Left hindlimb (tissue), 1 donor: ENCODE measurements at places on chromosomes 12 and 14.

DNA sequence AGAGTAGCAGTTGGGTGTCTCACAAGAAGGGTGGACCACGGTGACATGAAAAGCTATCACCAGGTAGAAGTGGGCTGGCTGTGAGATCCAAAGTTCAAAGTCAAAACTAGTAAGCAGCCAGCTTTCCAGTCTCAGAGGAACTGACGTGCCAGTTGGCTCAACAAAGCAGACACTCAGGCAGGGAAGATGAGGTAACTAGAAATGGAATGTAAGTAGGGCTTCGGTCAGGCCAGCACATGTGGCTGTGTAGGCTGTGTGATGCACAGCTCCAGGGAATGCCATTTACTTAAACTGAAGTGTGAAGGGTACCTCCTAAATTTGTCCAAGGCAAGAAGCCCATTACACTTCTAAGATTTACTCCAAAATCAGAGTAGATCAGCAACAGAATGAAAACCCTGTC, 43.6 kb downstream of the PTPRR start:
- DNase-seq, result no peak

- DNase-seq, result no peak
These were observed 163.4 kb downstream of the OTOGL start for GRCh38 chr12:80262771-80263170.

DNA sequence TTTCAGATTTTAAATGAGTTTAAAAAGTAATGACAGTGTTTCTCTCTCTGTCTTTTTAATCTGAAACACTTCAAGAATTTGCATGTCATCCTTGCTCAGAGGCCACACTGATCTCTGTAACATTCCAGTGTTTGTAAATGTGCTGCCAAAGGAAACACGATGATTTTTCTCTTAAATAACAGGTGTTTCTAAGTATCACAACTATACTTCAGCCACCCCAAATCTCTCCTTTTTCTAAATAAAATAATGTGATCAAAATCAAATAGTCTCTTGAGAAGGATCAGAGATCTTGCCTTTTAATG, 3.3 kb upstream of the GALC start:
- no peak for DNase-seq

GRCh38 chr12:13069380-13069779, 25.2 kb downstream of the FAM234B start:
- DNase-seq, result no peak
